ENCODE measurements at places on chromosomes 1 and 21.
A peak's percentile ranks its signal among the peaks of the same experiment; 100 is the strongest.

DNA sequence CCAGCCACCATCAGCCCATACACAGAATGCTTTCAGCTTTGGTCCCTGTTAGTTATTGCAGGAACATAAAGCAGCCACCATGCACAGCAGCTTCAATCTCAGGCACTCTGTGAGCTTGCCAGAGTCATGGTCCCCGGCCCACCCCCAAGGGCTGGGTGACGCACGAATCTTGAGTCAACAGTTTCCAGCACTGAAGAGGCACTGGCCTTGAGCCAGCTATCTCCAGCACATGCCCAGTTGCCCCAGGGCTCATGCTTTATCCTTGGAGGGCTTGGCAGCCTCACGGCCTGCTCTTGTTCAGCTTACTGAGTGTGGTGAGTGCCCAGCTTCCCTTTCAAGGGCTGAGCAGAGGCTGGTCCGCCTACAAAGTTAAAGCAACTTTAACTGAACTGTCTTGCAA lies 200.7 kb upstream of the RAB4A start:
- no peak for DNase-seq

DNA sequence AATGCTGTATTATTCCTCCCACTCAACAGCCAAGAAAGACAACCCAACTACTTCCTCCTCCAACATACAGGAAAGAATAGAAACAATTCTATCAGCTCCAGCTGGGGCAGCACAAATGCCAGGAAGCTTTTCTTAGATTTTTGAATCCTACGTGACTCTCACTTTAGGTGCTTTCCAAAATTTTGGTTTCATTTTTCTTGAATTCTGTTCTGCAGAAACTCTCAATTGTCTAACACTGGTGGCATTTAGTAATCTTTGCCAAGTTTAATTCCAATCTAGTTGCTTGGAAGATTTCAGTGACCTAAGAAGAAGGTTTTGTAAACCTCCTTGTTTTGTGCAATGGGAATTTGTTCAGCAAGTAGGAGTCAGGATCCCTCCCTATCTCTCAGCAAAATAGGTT lies 37.1 kb upstream of the DOCK7 start:
- DNase-seq: no peak

GRCh38 chr1:229907884-229908638 lies 159.0 kb upstream of the GALNT2 start:
- no peak for DNase-seq

GRCh38 chr1:53076721-53077598 lies 14.9 kb downstream of the PODN start:
- DNase-seq: no peak

DNA sequence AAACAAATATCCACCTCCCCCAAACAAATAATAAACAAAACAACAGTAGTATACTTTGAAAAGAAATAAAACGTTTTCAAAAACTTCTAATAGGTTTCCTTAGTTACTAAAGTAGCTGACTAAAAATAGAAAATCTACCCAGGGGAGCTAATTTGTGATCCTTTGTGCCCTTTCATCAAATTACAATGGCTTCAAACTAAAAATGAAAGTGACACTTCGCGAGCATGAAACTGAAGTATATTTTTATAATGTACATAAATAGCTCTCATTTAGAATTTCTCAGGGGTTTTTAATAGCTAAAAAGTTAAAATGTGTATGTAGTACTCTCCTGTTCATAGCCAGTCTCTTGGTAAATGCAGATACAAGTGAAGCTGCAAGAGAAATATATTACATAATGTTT lies 78.4 kb downstream of the BRINP3 start:
- DNase-seq: no peak

- DNase-seq: peak; percentile 88
These were observed 499 bp upstream of the SH3GLB1 start for GRCh38 chr1:86703696-86704457.

DNA sequence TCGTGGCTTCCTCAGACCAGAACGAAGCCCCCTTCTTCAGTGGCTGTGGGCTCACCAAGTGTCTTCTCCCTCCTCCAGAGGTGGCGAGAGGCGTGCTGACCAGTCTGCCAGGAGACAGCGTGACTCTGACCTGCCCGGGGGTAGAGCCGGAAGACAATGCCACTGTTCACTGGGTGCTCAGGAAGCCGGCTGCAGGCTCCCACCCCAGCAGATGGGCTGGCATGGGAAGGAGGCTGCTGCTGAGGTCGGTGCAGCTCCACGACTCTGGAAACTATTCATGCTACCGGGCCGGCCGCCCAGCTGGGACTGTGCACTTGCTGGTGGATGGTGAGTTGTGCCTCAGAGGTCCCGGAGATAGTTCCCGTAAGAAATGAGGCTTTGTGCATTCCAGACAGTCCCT lies 24.0 kb downstream of the IL6R start:
- DNase-seq: no peak

DNA sequence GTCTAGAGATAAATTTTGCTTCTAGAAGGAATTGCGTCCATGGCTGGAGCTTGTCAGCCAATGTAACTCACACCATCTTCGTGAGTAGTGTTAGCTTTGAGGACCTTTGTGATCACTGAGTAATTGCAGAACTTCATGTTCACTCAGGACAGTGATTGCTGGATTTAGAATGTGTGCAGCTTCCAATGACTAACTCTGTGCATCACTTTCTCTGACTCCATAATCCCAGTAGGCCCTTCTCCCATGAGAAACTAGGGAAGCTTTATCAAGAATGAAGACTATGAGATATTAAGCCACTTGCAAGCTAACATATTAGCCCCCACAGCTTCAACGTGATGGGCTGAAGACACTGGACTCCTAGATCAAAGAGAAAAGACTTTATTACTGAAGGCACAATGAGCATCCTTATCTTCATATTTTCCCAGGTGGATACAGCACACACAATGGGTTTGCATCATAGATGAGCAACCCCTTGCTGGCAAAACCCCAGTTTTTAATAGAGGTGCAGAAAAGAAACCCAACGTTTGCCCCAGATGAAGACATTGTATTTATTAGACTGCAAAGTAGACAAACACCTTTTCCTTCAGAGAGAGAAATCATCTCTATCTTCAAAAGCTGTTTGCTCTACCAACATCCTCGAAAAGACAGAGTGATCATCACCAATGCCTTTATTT lies 561.0 kb downstream of the LTN1 start:
- no peak for DNase-seq

GRCh38 chr1:225410036-225410435 lies 17.8 kb downstream of the LBR start:
- no peak for DNase-seq

- DNase-seq: peak; percentile 62
These were observed 9.3 kb downstream of the CBR1 start for GRCh38 chr21:36079010-36079649.

GRCh38 chr1:117452216-117452615 lies 85.0 kb downstream of the MAN1A2 start:
- DNase-seq: no peak

DNA sequence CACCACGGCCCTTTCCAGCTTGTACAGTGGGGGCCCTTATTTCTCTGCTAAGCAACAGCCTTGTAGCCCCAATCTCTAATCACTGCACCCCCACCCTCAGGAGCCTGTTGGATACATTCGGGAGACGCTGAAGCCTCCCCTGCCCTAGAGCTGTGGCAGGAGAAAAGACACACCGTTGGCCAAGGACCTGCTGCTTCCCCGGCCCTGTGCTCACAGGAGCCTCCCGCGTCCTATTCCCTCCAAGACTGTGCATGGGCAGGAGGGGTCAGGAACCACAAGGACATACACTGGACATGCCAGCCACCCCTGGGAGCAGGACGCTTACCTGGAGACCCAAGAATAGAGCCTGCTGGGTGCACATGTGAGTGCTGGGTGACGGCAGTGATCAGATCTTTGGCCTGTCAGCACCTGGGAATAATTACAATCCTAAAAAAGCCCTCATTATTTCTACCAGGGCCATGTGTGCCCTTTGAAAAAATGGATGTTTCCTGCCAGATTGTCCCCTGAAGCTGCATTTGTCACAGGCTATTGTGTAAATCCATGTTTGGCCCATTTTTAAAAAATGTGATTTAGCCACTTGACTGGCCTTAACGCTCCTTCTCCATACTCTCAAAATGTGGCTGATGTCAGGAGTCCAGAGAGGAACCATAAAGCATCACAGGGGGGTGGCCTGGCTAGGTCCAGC lies 590.6 kb downstream of the MATN1 start:
- no peak for DNase-seq

DNA sequence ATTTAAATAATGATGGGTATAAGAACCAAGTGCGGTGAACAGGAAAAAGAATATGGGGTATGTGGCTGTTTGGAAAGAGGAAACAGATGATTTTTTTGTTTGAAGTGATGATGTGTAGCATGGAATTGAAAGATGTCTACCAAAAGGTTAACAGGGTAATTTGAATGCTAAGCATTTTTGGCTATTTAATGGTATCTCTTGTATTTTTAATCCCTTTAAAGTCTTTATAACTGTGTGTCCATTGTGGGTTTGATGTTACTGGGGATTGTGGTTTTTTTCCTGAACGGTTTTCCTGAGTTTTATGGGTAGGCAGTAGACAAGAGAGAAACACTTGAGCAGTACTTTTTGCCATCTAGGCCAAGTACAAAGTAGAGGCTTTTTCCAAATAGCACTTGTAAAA lies 63.2 kb downstream of the PRDM2 start:
- DNase-seq: no peak

- peak; percentile 89 for DNase-seq
These were observed 48.0 kb downstream of the SMYD2 start for GRCh38 chr1:214328770-214329469.

GRCh38 chr1:213649373-213649772 lies 338.4 kb upstream of the PROX1 start:
- no peak for DNase-seq

DNA sequence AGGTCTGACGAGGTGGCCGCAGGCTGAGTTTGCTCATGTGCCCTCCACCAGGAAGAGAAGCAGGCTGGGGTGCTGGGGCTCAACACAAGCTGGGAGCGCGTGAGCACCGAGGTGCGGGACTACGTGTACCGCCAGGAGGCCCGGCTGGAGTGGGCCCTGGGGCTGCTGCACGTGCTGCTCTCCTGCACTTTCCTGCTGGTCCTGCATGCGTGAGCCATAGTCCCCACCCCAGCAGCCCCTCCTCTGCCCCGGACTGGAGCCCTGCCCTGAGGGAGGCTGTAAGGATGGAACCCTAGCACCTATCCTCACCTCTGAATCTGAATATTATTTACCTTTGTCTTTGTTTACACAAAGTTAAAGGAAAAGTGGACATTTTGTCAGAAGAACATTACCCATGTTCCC lies 7.8 kb upstream of the ADAM15 start:
- no peak for DNase-seq

- DNase-seq: no peak
These were observed 316.8 kb upstream of the CAMK1G start for GRCh38 chr1:209266590-209267205.

DNA sequence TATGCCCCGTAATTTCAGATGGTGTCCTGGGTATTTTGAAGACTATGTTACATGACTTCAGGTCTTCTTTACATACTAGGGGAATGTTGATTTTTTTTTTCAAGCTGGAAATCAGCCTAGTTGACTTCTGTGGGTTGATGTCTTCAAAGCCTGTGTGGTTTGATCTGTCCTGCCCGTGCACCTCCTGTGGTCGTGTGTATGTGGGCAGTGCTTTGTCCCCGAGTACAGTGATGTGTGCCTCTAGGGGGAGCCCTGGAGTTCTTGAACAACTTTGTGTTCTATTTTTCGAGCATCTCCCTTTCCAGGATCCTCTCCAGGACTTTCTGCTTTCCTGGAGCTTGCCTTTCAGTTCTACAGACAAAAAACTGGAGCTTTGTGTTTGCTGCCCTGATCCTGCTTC lies 28.9 kb downstream of the OBSCN start:
- no peak for DNase-seq

DNA sequence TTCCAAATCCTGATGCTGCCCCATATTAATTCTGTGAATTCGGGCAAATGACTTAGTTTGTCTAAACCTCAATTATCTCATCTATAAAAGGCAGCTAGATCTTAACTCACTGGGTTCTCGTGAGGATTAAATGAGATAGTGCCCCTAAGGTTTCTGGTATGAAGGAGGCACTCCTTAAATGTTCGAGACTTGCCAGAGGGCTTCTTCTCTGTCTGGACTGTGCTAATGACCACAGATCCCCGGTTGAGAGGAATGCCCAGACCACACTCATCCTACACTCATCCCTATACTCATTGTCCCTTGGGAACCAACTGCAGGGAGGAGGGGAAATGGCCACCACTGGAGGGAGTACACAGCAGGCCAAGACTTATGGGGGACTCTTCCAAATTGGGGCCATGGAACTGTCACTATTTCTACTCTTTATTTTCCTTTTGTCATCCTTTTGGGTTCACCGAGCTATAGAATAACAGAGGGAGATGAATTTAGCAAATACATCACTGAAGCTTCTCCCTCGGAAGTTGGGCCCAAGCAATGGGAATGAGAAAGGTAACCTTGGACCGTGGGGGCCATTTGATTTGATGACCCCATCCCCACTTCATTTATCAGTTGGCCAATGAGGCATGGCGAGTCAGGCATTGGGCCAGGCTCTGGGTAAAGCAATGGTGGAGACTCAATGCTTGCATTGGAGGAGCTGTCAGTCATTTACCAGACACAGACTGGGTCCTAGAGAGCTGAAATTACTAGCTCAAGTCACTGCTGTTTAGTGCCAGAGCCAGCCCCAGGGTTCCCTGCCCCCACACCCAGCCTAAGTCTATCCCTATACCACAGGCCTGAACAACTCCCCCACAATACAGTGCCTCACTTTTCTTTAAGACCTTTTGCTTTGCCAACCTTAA lies 5.1 kb downstream of the ATF3 start:
- no peak for DNase-seq

GRCh38 chr1:81499487-81499886 lies 301.2 kb upstream of the ADGRL2 start:
- no peak for DNase-seq

DNA sequence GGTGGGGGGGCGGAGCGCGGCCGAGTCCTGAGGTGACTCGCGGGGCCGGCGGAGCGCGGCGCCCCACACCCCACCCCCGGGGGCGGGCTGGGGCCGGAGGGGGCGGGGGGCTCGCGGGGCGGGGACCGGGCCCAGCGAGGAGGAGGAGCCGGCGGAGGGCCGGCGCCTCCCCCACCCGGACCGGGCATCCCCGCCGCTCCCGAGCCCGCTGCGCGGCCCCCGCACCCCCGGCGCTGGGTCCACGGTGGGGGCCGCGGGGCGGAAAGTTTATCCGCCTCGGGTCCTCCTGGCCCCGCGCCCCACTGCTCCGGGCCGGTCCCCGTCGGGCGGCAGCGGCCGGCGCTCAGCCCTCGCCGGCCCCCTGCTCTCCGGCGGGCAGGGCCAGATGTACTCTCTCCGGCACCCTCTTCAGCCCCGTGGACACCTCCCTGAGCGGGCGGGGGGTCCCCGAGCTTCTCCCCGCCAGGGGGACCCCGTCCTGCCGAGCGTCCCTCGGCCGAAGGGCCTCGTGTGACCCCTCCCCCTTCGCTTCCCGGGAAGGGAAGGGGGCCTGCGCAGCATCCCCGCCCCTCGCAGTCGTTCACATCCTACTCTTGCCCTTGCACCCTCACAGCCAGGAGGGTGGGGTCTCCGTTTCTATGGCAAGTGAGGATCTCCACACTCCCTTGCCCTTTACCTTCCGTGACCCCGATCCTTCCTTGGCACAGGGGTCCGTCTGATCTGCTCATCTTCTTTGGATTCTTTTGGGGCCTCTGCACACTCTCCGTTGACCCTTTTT lies 663 bp downstream of the CAMTA1 start:
- no peak for DNase-seq

GRCh38 chr1:1788646-1789431 lies 10.6 kb upstream of the NADK start:
- no peak for DNase-seq

Data from activated CD8-positive, alpha-beta memory T cell treated with anti-CD3 and anti-CD28 coated beads for 24 hours (primary cell).